ENCODE measurements at places on chromosomes 1 and 21.
A peak's percentile ranks its signal among the peaks of the same experiment; 100 is the strongest.

DNA sequence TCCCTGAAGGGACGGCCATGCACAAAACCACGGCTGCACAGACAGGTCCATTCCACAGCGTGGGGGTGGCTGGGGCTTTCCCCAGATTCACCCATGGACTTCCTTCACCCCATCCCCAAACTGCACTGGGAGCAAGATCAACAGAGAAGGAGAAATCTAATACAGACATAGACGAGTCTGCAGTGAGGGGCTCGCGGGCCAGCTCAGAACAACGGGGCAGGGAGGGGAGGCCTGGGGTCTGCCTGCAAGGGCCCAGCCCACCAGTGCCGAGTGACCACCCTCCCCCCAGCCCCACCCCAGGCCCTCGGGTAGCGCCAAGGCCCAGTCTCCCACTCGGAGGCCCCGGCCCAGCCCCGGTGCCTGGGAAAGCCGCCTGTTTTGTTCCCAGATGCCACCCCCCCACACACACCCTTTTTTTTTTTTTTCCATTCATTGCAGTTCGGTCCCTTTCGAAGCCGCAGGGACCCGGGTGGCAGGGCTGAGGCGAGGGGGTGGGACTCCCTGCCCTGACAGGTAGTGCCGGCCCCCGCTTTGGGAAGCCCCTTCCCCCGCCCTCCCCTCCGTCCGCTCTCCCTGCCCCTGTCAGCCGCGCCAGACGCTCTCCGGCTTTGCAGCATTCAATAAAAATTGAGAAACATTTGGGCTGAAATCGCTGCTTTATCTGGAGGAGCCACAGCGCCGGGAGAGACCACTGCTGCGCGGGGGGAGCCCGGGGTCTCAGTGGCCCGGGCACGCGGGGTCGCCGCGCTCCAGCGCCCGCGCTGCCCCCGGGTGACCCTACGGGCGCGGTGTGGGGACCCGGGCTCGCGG, 543 bp upstream of the EPHB2 start:
- DNase-seq, result peak; percentile 13

GRCh38 chr21:22468893-22469292, 1470.7 kb downstream of the NCAM2 start:
- DNase-seq, result no peak

DNA sequence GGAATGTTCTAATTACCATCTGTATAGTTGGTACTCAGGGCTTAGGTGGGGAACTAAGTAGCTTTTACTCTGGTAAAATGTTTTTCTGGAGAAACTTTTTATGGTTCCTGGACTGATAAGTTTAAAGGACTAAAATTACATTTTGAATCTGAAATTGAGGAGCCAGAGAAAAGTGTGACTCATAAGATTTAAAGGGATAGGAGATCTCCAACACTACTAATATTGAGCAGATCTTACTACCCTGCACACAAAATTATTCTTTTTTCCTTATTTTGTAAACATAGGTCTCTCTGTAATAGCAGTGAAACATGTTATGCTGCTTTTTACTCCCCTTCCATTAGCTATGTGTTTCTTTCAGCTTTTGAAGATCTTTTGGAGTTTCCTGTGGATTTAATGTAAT, 32.5 kb downstream of the MTF2 start:
- DNase-seq, result no peak

DNA sequence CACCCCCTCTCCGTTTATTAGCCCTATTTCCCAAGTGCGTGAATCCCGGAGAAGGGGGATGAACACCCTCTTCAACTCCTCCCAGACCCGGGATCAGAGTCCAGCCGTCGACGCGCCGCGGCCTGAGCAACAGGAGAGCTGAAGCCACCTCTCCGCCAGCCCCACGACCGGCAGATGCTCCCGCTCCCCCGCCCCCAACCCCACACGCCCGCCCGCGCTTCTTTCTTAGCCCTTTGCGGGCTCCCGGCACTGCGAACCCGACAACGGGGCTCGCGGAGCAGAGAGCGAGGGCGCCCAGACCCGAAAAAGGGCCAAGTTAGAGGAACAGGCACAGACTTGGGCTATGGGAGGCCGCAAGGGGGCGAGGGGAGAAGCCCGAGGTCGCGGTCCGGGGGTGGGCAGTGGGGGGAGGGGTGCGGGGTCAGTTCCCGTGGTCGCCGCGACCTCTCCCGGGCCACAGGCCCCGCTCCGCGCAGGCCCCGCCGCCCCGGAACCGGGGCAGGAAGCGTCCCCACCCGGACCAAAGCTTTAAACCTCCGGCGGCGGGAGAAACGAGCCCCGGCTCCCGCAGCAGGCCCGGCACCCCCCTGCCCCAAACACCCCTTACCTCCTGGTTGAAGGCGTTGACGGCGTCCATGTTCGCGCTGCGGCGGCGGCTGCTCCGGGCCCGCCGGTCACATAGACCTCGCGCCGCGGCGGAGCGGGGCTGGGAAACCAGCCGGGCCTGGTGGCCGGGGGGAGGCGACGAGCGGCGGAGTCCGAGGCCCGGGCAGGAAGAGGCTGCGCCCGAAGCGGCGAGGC, 662 bp downstream of the SCAF4 start:
- peak; percentile 43 for DNase-seq

DNA sequence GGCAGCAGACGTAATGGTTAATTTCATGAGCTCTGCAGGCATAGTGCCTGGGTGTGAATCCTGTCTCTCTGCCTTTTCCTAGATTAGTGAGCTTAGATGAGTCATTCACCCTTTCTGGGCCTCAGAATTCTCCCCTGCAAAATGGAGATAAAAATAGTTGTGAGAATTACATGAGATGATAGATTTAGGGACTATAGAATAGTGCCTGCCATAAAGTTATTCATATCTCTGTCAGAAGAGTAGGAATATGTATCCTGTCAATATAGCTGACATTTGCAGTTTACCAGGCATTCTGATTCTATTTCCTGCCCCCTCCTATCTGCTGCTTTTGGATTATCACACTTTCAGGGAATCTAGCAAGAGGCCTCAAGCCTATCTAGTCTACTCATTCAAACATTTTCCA, 112.0 kb downstream of the PDE4B start:
- no peak for DNase-seq

DNA sequence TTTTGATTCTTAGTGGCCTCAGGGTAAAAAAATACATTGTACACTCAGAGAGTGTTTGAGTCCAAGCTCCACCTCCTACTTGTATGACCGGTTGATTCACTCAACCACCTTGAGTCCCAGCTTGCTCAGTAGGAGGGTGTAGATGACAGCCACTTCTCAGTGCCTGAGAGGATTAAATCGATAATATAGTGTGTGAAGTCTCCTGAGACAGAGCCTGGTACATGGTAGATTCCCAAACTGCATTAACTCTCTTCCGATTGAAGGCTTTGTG, 38.4 kb downstream of the NCMAP start:
- DNase-seq, result no peak
